ENCODE measurements at places on chromosomes 2 and 18.

GRCh38 chr2:83103613-83104012 is 1355.5 kb downstream of the SUCLG1 start:
- DNase-seq = no peak

- no peak for DNase-seq
These were observed 94.8 kb upstream of the B3GNT7 start for GRCh38 chr2:231300722-231301076.

GRCh38 chr2:86056590-86057331 is 48.9 kb downstream of the POLR1A start:
- DNase-seq = no peak

- DNase-seq = no peak
These were observed 495 bp downstream of the TMEM169 start for GRCh38 chr2:216082117-216082711.

DNA sequence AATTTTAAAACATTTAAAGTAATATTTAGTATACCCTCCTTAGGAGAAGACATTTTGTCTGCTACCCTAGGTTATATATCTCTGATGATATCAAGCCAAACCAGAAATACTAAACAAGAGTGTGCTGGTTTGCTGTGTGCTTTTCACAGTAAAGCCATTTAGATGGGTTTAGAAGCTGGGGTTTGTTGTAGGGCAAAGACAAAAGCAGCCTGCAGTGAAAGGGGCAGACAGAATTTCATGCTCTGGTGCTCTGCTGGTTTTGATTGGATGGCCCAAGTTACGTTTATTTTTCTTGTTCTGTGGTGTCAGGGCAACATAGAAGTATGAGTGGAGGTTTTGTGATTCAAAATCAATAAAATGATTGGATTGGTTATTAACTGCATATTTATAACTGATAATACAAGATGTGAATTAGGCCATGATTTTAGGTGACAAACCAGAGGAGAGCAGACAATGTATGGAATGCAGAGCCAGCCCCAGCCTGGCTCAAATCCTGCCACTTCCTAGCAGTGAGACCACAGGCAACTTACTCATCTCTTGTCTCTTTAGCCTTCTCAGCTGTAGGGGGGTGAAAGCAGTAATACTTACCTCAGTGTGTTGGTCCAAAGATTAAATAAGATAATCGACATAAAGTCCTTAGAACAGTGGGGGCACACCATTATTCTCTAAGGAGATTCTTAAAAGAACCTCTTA is 30.9 kb upstream of the IER3IP1 start:
- DNase-seq = no peak

- DNase-seq = no peak
These were observed 41.7 kb downstream of the GALNT1 start for GRCh38 chr18:35623255-35623654.

- no peak for DNase-seq
These were observed 8.5 kb upstream of the CXCR4 start for GRCh38 chr2:136126421-136126926.

GRCh38 chr2:238320648-238321281 is 447 bp downstream of the TRAF3IP1 start:
- no peak for DNase-seq

GRCh38 chr2:33033606-33034081 is 86.9 kb downstream of the LTBP1 start:
- no peak for DNase-seq

DNA sequence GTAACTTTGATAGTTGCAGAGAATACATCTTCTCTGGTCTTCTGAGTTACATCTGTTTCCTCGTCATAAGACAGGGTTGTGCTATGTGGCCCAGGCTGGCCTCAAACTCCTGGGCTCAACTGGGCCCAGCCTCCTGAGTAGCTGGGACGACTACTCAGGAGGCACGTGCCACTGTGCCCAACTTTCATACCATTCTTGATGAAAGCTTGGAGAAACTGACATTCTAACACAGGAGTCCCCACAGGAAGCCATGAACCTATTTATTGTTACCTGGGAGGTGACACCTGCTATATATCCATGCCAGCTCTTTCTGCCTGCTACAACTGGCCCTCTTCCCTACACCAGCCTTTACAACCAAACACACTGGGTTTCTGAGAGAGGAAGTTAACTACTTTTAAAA is 19.1 kb downstream of the EIF2AK3 start:
- DNase-seq = no peak

DNA sequence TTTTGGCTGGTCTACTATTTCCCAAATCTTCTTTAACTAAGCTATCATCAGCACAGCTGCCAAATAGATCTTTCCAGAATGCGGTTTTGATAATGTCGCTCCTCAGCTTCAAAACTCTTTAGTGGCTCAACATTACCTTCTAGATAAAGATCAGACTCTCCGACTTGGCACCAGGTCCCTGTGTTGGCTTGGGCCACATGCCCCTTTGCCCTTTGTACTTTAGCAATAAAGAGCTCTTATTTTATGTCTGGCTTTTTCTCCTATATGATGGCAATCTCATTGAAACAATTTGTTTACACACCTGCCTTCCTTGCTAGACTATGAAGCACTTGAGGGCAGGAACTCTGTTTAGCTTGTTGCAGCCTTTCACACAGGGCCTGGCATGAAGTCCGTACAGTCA is 128.9 kb upstream of the GATA6 start:
- no peak for DNase-seq

DNA sequence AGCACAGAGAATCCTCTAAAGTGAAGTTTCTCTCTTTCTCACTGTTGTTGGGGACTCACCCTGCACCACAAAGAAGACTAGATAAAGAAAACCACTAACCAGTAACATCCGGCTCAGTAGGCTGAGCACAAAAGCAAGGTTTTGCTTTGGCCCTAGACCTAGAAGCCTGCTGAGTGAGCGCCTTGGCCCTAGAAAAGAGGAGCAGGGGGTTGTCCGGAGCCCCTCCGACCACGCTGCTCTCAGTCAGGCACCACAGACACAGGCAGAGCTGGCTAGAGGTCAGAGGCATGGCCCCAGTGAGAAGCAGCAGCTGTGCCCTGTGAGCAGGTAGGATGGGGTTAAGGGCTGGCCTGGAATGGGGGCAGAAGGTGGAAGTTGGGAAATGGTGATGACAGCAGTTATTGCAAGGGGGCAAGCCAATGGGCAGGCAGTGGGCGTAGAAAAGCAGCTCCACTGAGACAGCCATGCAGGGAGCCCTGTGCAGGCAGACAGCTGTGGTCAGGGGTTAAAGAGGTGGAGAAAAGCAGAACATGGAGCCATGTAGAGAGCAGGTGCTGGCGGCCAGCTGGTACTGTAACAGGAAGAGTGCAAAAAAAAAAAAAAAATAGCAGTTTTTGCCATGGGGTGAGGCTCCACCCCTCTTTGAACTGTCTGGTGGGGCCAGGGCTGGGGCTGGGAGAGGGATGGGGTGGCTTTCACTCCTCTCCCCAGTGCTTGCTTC is 36.9 kb upstream of the SLC14A1 start:
- DNase-seq = peak; percentile 94

DNA sequence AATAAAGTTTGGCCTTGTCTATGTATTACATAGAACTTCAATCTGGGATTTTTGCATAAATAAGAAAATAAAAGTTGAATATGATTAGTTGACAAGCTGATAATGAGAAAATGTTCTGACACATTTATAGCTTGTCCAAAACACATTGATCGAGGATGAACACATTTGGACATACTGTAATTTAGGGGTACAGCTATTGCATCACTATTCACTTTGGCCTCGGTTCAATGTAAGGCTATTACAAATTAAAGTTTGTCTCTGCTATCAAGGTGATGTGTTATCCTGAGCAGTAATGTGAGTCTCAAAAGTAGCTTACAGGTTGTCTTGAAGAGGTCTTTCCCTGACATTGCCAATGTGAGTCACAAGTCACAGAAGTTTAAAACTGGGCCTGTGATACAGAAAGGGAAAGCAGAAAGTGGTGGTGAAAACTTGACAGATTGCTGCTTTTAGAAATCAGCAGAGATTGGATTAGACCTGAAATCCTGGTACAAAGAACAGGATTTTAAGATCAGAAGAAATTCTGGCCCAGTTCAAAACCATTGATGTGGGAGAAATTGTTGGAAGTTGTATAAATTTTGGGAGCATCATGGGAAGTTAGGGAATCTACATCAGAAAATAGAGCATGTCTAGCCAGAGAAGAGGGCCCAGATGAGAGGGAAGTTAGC is 674.1 kb downstream of the NYAP2 start:
- DNase-seq = no peak
